ENCODE measurements at places on chromosomes 4 and X. TPM values are rescaled to one million over a fixed set of nuclear protein-coding genes. Genes with fewer than 3 reads are reported as not detected.

The CD38 gene
- total RNA-seq = 0.07 TPM

The SMAD1 gene
- total RNA-seq = 22.8 TPM

The LYAR gene
- total RNA-seq = 28.7 TPM

The TMPRSS11F gene
- total RNA-seq = 2.8 TPM

The CPXCR1 gene
- total RNA-seq = not detected

The GYG2 gene
- total RNA-seq = 0.05 TPM

The MAGEA8 gene
- total RNA-seq = not detected

The BTC gene
- 0.71 TPM for total RNA-seq

The CENPI gene
- total RNA-seq = 16.1 TPM

The GAB3 gene
- total RNA-seq = not detected

The CXCL1 gene
- 97.3 TPM for total RNA-seq

The CLCN4 gene
- 1.5 TPM for total RNA-seq

The GPR78 gene
- not detected for total RNA-seq

The HOPX gene
- total RNA-seq = 115 TPM

The CC2D2A gene
- 10.8 TPM for total RNA-seq

The FDCSP gene
- not detected for total RNA-seq

The MAB21L2 gene
- total RNA-seq = not detected

The APELA gene
- not detected for total RNA-seq

The ZFP92 gene
- total RNA-seq = 0.21 TPM

The LDB2 gene
- not detected for total RNA-seq

The GASK1B gene
- total RNA-seq = 3.2 TPM

The GPAT3 gene
- total RNA-seq = 1.2 TPM

The TRIM60 gene
- not detected for total RNA-seq

The OTC gene
- not detected for total RNA-seq

The SERTM2 gene
- total RNA-seq = not detected

The ZNF711 gene
- total RNA-seq = 0.88 TPM

The STATH gene
- total RNA-seq = not detected

The SH2D1A gene
- not detected for total RNA-seq

The STBD1 gene
- total RNA-seq = 2.1 TPM

The SLC10A6 gene
- total RNA-seq = 1.2 TPM

The RAB40A gene
- total RNA-seq = not detected

The PCGF3 gene
- total RNA-seq = 35.1 TPM

The TLR1 gene
- total RNA-seq = 0.14 TPM

The CT45A6 gene
- not detected for total RNA-seq

Measured in airway epithelial cell (primary cell).